Urinary bladder (tissue), 4 donors: ENCODE measurements at places on chromosomes 2 and 18.
A peak's percentile ranks its signal among the peaks of the same experiment; 100 is the strongest.

GRCh38 chr2:17579605-17580318 is 39.3 kb downstream of the VSNL1 start:
- DNase-seq = no peak

- DNase-seq = no peak
Measured at GRCh38 chr2:174482854-174483253, 4.0 kb downstream of the GPR155 start.

DNA sequence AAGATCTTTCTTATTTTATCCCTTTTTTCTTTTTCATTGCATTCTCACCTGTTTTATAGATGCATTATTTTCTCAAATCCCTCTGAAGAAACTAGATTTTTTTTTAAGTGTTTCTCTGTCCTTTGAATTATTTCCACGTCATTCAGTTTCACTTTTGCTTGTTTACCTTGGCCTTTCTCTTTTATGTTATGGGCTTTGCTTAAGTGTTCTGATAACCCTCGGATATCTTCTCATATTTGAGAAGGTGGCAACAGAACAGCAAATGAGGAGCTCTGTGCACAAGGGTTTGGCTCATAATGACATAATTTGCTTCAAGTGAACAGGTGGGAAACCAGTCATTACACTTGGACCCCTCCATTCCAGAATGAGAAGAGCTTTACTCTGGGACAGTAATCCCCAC is 111.9 kb downstream of the C1D start:
- no peak for DNase-seq

- DNase-seq = no peak
Measured at GRCh38 chr2:197200051-197200761, 110.4 kb downstream of the ANKRD44 start.

DNA sequence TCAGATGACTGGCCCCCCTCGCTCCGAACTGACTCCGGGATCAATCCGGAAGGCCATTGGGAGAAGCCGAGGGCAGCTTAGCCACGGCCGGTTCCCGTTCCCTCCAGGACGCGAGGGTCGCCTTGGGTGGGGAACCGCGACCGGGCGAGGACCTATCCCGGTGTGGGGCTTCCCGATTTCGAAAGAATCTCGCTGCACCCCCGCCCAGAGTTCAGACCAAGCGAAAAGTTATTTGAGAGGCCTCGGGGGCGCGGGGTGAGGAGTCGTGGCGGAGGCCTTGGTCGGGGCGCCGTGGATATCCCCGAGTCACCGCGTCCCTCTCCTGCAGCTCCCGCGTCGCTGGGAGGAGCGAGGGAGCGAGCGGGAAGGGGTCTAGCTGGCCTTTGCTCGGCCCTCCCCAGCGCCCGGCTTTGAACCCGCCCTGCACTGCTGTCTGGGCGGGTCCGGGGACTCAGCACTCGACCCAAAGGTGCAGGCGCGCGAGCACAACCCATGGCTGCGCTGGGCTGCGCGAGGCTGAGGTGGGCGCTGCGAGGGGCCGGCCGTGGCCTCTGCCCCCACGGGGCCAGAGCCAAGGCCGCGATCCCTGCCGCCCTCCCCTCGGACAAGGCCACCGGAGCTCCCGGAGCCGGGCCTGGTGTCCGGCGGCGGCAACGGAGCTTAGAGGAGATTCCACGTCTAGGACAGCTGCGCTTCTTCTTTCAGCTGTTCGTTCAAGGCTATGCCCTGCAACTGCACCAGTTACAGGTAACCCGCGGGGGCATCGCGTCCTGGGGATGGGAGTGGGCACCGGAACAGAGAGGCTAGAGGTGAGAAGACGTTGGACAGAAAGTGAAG is at the start of gene CYP27A1:
Gene CYP27A1 (plus strand): TSS at position 457 of the 837 bp plus-strand sequence. CDS start 36 bp downstream, at position 493.
- DNase-seq = no peak

- peak; percentile 20 for DNase-seq
Measured at GRCh38 chr2:8684878-8685696, 3.2 kb downstream of the ID2 start.

GRCh38 chr2:178674122-178674521 is 133.1 kb downstream of the TTN start:
- DNase-seq = no peak

- DNase-seq = no peak
Measured at GRCh38 chr2:70124983-70125480, 37.8 kb downstream of the PCBP1 start.

DNA sequence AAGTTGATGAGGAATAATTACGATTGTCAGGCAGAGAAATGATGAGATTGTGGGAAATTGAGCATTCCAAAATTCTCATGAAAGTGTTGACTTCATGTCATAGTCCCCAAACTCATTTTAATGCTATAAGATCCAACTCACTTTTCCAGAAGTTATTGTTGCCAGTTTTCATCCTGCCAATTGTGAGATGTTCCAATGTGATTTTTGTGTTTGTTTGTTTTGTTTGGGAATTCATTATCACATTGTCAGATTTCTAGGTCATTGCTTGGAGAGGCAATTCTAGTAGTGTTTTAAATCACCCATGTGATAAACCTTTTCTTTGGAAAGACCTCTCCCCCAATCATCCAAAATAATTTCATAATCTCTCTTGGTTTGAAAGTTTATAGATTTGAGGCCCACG is 86.0 kb upstream of the ACVR2A start:
- no peak for DNase-seq
